ENCODE measurements at places on chromosomes 13 and 19.

GRCh38 chr19:6034512-6034911, 56.6 kb upstream of the RANBP3 start:
- DNase-seq, result no peak

- DNase-seq, result no peak
Measured at GRCh38 chr19:4577020-4577782, 17.7 kb upstream of the SEMA6B start.

DNA sequence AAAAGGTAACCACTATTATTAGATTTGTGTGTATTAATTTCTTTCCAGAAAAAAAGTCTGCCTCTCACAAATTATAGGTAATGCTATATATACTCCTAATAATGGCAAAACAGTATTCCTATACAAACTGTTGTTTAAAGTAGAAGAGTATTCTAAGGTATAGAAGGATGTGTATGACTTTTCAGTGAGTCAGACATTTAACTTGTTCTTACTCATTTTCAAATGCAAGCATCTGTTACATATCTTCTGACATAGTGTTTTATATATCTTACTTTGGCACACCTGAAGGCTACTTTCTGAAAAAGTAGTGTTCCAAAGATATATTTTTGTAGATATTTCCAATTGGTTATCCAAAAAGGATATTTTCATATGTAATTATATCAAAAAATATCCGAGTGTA, 3.5 kb upstream of the SLITRK5 start:
- DNase-seq, result no peak

DNA sequence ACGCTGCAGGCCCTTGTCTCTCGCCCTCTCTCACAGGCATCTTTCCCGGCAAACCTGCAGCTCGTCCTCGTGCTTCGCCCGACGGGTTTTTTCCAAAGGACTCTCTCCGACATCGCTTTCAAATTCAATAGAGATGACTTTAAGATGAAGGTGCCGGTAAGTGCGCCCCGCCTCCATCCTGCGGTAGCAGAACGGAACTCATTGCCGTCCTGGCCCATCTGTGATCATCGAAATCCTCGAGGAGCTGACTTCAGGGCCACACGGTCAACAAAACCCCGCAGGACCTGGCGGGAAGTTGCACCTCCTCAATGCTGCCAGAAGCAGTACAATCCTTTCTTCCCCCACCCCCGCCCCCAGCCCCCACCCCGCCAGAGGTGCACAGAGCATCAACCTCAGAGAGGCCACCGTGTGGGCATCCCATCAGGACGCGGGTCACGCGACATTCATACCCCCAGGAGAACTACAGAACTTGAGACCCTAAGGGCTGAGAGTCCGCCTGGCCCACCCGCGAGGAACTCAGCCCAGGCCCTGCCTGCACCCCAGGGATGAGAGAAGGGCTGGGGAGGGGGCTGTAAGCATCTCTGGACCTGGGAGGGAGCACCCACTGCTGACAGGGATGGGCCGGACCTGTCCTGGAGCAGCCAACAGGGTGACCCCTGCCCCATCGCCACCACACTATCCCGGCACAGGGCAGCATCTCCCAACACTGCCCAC, 44.9 kb upstream of the F7 start:
- DNase-seq, result no peak

DNA sequence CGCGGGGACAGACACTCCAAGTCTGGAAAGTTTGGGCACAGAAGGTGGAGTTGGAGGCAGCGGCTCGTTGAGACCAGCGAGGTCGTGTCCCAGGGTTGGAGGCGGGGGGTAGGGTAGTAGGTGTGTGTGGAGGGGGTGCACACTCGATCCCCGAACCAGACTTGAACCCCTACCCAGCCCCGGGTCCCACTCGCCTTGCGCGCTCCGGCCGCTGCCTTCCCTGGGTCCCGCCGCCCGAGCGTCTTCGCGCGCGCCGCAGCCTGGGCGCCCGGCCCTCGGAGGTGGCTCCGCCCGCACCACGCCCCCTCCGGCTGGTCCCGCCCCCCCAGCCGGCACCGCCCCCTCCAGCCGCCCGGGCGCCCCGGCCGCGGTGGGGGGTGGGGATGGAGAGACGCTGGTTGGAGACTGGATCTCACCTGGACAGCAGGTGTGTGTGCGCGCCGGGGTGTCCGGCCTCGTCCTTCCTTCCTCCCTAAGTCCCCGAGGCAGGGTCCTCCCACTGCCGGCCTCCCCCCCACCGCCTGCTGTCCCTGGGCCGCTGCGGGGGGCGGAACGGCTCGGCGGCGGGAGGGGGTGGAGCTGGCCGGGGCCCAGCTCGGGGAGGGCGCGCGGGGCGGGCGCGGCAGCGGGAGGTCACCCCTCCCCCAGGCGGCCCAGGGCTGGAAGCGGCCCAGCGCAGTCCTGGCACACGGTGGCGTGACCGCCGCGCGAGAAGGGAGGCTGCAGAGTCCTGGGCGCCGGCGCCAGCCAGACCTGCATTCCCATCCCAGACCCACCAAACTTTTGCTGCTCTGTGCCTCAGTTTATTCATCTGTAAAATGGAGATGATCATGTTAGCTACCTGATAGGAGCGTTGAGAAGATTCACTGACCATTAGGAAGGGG, at the start of gene KANK2:
KANK2 (minus strand) TSS at position 255 of the 884 bp plus-strand sequence. CDS start 3,034 bp downstream, outside the sequence.
- DNase-seq, result peak; percentile 85

DNA sequence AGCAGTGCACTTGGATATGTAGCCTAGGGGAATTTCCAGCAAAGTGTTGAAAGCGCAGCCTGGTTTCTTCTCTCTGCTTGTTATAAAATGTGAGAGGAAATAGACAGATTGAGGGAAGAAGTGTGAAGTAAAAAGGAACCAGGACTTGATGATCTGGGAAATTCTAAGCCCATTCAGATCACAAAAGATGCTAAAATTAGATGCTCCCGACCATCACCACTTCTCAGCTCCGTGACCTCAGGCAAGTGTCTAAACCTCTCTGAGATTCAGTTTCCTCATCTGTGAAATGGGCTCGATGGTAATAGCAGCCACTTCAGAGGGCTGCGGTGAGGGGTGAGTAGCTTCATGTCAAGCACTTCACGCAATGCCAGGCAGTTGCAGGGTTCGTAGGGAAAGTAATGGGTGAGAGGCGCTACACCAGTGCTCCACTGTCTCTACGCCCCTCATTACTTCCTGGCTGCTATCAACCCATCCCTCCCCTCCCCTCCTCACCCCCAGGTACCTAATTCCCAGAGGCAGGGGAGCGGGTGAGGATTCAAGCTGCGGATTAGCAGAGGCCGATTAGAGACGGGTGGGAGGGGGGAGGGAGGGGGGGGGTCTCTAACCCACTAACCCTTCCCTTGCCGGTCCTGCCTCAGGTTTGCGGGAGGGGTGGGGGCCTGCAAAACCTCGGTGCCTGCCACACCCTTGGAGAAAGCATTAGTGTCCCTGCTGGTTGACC, 9.0 kb upstream of the NFIC start:
- DNase-seq, result no peak

DNA sequence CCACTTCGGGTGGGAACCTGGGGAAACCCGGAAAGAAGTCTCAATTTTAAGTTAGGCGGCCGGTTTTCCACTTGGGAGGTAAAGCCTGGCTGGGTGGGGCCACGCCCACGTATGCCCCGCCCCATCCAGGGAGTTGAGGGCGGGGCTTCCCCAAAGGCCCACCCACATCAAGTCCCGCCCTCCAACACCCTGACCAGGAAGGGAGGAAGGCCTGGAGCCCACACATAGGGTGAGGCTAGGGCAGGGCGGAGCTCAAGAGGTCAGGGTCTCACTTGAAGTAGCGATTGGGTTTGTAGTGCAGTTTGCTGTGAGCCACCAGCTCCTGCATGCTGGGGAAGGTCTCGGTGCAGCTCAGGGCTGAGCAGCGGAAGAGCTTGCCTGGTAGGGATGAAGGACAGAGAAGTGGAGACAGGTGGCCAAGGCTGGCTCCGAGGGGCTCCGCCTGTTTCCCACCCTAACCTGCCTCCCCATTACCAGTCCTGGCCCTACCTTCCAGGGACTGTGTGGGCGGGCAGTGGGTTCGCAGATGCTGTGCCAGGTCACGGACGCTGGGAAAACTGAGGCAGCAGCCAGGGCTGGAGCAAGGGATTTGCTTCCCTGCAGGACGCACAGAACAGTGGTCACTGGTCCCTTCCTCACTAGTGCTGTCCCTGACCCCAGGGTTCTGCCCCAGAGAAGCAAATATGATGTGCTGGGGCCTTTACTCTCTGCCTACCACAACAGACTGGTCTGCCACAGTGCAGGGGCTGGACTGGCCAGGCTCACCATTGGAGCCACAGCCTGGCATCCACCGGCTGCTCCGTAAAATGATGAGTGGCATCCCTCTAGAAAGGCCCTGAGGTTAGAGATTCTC, 1.6 kb downstream of the ZNF414 start:
- DNase-seq, result no peak

Data from substantia nigra (tissue), 51 donors.